ENCODE measurements at places on chromosomes 4 and X.

DNA sequence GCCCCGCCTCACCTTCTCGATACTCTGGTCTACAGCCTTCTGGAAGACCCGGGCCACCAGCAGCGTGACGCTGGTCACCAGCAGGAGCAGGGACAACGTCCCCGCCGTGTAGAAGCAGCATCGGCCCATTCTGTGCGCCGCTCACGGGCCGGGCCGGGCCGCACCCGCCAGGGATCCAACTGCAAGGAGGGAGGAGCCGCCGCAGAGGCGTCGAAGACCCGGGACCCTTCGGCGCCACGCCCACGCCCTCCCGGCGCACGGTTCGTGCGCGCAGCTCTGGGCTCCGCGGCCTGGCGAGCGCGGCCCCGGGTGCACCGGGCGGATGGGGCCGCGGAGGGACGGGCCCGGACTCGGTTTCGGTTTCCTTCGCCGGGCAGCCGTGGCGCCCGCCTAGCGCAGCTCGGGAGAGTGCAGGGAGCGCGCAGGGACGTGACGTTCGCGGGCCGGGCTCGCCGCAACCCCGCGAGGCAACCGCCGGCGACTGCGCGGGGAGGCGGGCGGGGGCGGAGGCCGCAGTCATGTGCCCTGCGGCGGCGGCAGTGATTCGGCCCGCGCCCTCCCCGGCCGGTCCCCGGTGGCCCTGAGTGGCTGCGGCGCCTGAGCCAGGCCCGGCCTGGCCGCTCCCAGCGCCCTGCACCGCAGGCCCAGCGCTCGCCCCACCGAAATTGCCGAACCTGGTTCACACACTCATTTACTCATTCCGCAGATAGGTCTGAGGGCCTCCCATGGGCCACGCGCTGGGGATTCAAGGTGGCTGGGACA, at the start of gene SCARB2:
Gene SCARB2, minus strand, starts transcription at position 410 of the 762 bp plus-strand sequence. Its CDS starts 281 bp downstream, at position 129.
- DNase-seq, result peak; percentile 91

GRCh38 chr4:56817840-56818491, 3.5 kb downstream of the SPINK2 start:
- DNase-seq, result no peak

DNA sequence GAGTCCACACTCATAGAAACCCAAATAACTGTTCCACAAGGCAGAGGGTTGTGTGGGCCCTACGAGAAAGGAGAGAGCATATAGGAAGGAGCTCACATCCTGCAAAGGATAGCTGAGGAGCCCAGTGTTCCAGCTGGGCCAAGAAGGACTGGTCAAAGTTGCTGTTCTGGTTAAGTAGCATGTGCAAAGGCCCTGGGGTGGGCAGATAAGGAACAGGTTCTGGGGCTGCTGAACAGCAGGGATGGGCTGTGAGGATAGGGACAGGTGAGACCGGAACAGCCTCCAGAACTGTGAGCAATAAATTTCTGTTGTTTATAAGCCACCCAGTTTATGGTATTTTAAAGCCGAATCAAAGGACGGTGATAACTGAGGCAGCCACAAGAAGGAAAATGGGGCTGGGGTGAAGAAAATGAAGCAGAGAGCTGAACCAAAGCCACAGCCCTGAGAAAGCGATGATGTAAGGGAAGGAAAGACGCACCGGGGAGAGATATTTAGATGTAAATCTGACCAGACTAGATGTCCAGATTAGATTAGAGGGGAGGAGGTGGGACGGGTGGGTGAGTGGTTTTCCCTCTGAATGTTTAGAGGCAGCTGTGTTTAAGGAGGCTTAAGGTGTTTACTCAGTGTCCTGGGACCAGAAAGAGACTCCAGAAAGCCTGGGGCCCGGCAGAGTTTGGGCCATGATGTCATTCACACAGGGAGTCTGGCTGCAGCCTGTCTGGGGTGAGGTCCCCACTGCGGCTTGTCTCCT, 180.8 kb upstream of the BCOR start:
- DNase-seq, result no peak

- DNase-seq, result no peak
These were observed at the start of gene CPZ for GRCh38 chr4:8592366-8593263. Gene CPZ, plus strand, starts transcription at chr4:8592765. Its CDS starts 69 bp downstream, at chr4:8592834.

- DNase-seq, result no peak
These were observed 32.4 kb downstream of the EGF start for GRCh38 chr4:109945056-109945455.

- no peak for DNase-seq
These were observed 157.6 kb upstream of the C1QTNF7 start for GRCh38 chr4:15270201-15270600.

- no peak for DNase-seq
These were observed 134.2 kb downstream of the PWWP3B start for GRCh38 chrX:106302304-106302703.

- DNase-seq, result no peak
These were observed 118.0 kb downstream of the SHISA3 start for GRCh38 chr4:42515156-42515884.
